ENCODE measurements at places on chromosomes 5 and 9.

DNA sequence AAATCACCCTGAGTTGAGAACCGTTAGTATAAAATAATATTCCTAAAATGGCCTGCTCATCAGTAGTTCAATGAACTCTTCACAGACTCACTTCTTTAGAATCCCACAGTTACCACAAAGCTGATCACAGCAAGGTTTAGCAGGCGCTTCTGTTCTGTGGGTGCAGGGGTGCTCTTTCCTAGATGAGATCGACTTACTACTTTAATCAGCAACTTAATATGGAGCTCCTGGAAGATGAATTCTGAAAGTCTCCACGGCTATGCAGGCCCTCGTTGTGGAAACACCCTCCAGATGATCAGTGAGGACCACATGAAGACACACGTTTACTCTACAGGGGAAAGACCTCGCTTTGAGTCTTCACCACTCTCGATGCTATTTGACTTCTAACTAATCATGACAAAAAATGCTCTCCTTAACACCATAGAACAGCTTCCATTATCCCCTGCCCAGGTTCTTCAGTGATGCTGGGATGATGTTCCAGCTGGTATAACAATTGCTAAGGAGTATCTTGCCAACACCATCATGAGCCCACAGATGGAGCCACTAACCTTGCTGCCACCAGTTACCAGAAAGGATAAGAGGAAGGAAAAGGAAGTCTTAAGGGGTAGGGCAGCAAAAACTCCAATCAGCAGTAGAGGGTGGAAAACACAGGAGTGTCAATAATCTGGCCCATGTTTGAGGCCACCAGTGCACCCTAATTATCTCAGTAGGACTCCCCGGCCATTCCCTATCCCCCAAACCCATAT, 17.9 kb upstream of the GPX8 start:
- no peak for DNase-seq

GRCh38 chr9:124947727-124948391, 7.0 kb upstream of the GOLGA1 start:
- no peak for DNase-seq

DNA sequence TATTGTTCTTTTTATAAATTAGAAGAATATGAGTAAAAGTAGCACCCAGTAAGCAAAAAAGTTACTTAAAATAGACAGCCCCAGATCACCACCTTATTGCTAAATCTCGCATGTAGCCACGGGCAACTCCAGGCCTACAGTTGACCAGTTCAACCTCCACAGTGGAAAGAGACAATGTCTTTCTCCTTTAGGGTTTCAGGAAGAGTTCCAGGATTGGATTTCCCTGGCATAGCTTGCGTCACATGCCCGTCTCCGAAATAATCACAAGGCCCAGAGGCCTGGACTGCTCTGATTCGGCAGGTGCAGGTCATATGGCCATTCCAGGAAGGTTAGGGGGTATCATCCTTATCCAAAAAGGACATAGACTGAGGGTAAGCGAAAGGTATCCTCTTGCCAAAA, 9.9 kb upstream of the PFDN1 start:
- no peak for DNase-seq

- DNase-seq = no peak
Observed at GRCh38 chr5:144433140-144433822, 262.6 kb downstream of the KCTD16 start.

DNA sequence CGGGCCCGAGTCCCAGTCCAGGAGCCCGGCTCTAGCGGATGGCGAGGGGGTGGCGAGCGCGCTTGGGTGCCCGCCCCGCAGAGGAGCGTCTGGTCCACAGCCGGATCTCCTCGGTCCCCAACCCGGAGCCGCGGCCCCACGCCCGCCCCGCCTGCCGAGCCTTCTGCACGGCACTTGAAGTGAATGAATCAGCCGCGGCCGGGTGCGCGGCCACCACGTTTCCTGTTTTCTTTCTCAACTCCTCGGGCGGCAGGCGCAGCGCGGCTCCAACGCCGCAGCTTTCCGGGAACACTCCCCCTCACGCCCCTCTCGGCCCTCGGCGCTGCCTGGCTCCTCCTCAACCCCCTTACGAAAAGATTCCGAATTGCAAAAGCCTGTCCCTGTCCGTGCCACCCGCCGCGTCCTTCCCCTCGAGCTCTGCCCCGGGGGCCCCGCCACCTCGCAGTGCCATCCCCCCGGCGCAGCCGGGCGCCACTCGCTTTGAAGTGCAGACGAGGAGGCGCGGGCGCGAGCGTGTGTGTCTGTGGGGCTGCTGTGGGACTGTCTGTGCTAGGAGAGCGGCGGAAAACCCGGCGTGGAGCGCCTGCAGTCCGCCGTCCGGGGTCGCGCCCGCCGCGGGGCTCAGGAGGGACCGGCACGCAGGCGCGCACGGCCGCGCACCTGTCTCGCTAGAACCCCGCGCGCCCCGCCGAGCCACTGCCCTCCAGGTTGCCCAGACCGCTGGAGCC, 456.6 kb downstream of the RAB3C start:
- peak; percentile 82 for DNase-seq

- no peak for DNase-seq
Observed at GRCh38 chr5:13188371-13188770, 756.1 kb downstream of the DNAH5 start.

- no peak for DNase-seq
Observed at GRCh38 chr9:8331507-8332330, 532.1 kb upstream of the DMAC1 start.

GRCh38 chr5:61440596-61440995, 108.5 kb downstream of the ZSWIM6 start:
- DNase-seq = no peak

DNA sequence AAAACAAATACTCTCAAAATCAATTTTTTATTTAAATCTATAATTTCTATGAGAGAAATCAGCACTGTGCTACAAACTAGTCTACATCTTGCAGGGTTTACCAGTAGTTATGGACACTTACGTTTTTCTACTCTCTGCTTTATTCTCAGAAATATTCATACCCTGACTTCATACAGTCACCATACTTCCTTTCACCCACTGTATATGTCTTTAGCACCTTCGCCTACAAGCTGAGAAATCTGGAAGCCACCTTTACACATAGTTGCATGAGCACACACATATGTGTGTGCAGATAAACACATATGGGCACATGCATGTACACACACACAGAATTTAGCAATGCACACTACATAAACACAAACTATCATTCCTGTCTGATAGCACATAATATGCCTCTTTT, 177.0 kb downstream of the ST8SIA4 start:
- no peak for DNase-seq

DNA sequence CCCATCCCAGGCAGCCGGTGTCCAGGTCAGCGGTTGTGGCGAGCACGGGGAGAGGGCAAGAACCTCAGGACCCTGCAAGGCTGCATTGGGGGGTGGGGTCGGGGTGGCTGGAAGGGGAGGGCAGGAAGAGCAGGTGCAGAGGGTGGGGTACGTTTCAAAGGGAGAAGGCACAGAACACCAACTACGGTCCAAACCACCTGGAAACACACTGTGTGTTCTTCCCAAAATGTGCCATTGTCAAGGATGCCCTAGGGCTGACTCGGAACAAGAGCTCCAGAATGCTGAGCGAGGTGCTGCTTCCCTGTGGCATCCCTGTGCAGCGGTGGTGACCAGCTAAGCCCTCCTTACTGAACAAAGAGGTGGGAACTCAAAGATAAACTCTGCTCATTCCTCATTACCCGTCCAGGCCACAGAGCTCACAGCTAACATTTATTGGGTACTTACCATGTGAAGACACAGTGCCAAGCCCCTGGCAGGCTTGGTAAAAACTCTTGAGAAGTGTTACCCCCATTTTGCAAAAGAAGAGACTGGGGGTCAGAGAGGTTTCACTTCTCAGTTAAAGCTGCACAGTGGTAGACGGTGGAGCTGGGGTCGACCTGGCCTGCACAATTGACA, 153.8 kb downstream of the COL23A1 start:
- no peak for DNase-seq

GRCh38 chr5:128350705-128351104, 187.3 kb downstream of the FBN2 start:
- no peak for DNase-seq

GRCh38 chr5:44708602-44709001, 100.1 kb upstream of the MRPS30 start:
- DNase-seq = no peak

GRCh38 chr9:91805031-91805430, 145.0 kb downstream of the ROR2 start:
- no peak for DNase-seq

GRCh38 chr5:68918306-68918705, 175.5 kb upstream of the SLC30A5 start:
- DNase-seq = no peak

- no peak for DNase-seq
Observed at GRCh38 chr9:107105784-107106183, 177.3 kb upstream of the RAD23B start.

DNA sequence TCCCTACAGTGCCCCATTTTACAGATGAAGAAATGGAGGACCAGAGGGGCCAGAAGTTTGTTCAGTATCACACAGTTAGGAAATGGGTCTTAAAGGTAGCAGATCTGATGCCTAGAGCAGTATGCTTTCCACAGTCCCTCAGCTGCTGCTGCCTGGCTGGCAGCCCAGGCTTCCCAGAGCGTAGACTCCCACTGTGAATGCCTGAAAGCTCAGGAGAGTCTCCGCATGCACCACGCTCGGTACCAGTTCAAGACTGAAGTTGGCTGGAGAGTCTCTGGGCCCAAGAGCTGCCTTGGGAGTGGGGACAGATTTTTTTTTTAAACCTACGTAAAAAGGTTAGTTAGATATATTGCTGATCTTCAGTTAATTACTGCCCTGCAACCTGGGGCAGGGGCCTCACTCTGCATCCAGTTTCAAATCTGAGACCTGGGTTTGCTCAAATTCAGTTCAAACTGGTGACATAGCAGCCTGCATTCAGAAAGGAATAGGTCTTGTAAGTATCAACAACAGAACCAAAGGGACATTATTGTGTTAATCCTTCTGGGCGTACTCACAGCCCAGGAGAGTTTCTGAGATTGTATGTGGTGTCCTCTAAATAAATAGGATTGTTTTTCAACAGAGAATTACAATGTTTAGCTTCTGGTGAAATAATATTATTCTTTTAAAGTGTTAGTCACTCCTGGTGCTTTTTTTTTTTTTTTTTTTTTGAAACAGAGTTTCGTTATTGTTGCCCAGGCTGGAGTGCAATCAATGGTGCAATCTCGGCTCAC, 8.3 kb downstream of the NANS start:
- no peak for DNase-seq

DNA sequence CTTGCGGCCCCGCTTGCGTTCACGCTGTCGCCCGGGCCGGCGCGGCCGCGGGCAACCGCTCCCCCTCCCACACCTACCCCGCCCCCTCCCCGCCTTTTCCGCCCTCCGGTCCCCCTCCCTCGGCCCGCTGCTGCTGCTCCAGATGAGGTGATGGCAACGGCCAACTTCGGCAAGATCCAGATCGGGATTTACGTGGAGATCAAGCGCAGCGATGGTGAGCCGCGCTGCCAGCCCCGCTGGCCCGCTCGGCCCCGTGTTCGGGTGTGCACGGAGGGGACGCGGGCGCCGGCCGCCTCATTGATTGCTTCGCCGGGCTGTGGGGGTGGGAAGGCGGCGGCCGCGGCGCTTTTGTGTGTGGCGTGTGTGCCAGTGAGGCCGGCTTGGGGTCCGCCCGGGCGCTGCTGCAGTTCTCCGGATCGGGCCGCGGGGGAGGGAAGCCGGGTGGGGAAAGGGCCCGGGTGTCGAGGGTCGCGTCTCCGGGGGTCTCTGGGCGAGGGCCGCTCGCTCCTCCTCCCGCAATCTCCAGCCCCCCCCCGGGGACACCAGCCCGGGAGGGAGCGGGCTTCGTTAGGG, 403 bp downstream of the KIF2A start:
- DNase-seq = peak; percentile 53

GRCh38 chr5:6700685-6701355, 12.4 kb upstream of the TENT4A start:
- no peak for DNase-seq
